EH (cell line): ENCODE measurements at places on chromosomes 16 and 17.

DNA sequence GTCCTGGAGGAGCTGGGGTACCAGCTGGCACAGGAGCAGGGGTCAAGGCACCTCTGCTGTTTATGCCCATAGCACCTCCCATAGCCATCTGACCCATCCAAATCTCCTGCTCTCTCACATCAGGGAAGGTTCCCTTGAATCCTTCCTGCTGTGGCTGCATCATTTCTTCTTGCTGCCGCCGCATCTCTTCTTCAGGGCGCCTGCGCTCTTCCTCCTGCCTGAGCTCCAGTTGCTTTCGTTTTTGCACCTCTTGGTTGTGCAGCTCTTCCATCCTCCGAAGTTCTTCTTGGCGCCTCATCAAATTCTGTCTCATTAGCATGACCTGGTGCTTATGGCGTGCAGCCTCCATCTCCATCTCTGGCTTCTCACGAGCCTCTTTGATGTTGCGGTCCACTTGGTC, 2.0 kb upstream of the NOB1 start:
- no peak for DNase-seq

GRCh38 chr17:21464611-21465021, 88.5 kb downstream of the KCNJ12 start:
- DNase-seq, result no peak

- peak; percentile 92 for DNase-seq
Measured at GRCh38 chr16:525520-526180, 1.9 kb upstream of the CAPN15 start.

DNA sequence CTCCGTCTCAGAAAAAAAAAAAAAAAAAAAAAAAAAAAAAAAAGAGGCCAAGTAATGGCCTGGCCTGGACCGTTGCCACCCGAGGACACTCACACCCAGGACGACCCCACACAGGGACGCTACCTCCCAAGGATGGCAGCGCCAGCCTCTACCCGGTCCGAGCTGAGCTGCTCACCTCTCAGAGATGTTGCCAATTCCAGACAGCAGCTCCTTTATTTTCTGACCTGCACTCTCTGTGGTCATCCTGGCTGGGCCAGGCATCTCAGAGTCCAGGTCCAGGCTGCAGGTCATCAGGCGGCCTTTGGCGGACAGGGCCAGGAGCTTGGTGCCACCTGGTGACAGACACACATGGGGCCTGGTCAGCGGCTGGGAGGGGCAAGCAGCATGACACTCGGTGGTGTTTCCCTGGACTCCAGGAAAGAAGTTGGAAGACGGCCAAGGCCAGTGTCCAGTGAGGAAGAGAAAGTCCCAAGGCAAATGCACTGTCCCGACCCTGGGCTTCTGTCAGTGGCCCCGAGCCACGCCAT, 3.1 kb downstream of the FAAP100 start:
- no peak for DNase-seq

- peak; percentile 76 for DNase-seq
Measured at GRCh38 chr17:16991349-16992009, 19.6 kb upstream of the TNFRSF13B start.

GRCh38 chr17:41748275-41748674, 13.8 kb upstream of the HAP1 start:
- DNase-seq, result no peak
